ENCODE measurements at places on chromosomes 6 and 20. TPM values are rescaled to one million over a fixed set of nuclear protein-coding genes. Genes with fewer than 3 reads are reported as not detected.

GRCh38 chr6:18978337-18979128 lies 591.4 kb downstream of the RNF144B start:
- H3K4me3 ChIP-seq: no peak overlapping the region
- no peak overlapping the region for H3K27ac ChIP-seq
- no peaks in the 10 kb centered on the region for H3K36me3 ChIP-seq
- DNase-seq: no peak
- no peaks in the 10 kb centered on the region for H3K27me3 ChIP-seq

GRCh38 chr20:63253065-63253437 lies 1.2 kb downstream of the NKAIN4 start:
- DNase-seq: no peak
- no peak overlapping the region for H3K4me3 ChIP-seq
- no peak overlapping the region for H3K27ac ChIP-seq
- peaks cover 3% of the 10 kb centered on the region for H3K4me1 ChIP-seq

DNA sequence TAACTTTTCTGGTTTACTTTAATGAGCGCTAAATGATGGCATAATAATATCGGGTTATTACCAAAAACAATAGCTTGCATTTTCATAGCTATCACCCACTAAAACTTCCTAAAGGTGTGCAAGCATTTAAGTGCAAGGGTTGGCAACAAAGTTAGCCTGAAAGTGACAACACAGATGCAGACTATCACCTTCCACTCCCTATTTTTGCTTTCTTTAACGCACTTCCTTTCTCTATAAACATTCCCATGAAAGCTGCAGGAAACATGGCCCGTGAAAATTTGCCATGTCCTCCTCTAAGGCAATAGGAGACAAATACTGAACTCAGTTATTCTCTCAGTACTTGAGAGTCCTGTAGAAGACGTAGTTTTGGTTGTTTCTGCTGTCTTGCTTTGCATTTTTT lies 2.7 kb downstream of the MYCT1 start:
- no peak for DNase-seq
- no peak overlapping the region for H3K27ac ChIP-seq
- H3K36me3 ChIP-seq: no peaks in the 10 kb centered on the region
- no peaks in the 10 kb centered on the region for H3K4me1 ChIP-seq
- peaks cover 11% of the 10 kb centered on the region for H3K27me3 ChIP-seq

DNA sequence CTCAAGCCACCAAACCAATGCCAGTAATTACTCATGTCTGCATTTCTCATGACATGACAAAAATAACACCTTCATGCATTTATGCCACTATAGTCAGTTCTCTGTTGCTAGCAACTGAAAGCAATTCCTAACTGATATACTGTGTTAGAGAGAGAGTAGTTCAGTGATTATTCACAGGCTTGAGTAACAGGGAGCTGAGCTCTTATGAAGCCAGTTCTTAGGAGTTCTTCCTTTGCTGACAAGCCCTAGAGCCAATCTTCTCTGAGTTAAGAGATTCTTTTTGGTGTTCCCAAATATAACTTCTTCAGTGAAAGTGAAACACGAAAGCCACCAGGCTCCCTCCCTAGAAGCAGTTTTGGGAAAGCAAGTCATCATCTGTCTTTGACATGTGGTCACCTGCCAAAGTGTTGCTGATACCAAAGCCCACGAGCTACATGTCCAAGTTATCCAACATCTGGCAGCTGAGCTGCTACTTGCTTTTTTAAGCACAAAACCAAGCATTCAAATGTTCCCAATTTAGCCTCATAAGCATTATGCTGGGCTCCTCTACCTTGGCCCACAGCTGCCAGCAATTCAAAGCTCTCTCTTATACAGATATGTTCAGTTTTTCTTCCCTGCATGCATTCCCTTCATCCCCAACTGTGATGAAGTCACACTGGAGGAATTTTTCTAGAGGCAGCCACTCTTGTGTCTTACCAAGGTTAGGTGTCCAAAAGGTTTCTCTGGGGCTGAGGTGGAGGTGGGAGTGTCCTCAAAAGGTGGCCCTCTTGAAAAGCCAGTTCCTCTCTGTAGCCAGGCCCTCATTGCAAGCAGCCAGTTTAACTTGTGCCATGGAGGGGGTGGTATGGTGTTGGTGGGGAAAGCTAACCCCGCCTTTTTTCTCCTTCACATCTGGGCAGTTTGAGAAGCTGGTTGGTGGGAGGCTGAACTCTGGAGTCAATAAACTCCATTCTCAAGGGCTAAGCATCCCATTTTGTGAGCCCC lies 92.7 kb upstream of the ARMC2 start:
- no peak for DNase-seq
- H3K27me3 ChIP-seq: peaks cover 14% of the 10 kb centered on the region
- H3K4me3 ChIP-seq: no peak overlapping the region

PTK6 gene
- 0.31 TPM for total RNA-seq

DNAAF9 gene
- 6.4 TPM for total RNA-seq

KIAA1755 gene
- not detected for total RNA-seq
